ENCODE measurements at places on chromosomes 1 and 21.

- DNase-seq = no peak
These were observed 31.1 kb downstream of the CD55 start for GRCh38 chr1:207352554-207352953.

DNA sequence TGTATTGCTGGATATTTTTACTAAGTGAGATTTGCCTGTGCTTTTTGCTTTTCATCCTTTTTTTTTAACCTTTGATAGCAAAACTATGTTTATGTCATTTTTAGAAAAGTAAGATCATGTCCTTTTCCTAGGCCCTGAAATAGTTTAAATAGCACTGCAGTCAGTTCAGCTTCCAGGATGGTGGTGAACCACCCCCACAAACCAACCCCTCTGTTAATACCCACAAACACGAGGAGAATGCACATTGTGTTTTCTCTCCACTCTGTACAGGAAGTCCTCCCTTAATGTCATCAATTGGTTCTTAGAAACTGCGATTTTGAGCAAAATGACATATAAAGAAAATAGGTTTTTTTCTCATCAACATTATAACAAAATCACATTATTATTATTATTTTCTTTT, 117.7 kb upstream of the DSCAM start:
- no peak for DNase-seq

- no peak for DNase-seq
These were observed 222.4 kb downstream of the LRRC40 start for GRCh38 chr1:69982992-69983391.

DNA sequence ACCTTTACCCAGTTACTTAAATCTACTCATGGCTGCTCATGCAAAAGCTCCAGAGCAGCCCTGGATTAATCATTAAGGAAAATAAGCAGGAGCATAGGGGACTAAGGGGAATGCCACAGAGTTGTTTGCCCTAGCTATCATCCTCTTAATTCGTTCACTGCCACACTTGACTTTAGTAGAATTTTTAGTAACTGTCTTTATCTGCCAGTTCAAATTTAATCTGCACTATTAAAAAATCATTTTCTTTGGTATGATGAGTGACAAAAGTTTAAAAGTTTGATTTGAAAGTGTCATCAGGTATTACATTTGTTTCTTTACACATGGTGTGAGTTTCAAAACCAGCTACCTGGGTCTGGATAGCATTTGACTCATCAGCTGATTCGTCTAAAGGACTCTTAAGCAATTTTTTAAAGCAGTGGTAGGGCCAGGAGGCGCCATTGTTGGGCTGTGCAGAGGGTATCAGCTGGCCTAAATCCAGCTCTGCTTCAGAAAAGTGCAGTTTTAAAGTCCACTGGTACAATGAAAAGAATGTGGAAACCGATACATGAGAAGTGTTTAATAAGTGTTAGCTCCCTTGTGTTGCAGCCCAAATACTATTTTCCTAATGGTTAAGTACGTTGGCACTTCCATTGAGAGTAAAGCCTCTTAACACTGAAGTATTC, 69.9 kb upstream of the DR1 start:
- no peak for DNase-seq

GRCh38 chr1:181459067-181459466, 24.2 kb upstream of the CACNA1E start:
- no peak for DNase-seq

GRCh38 chr1:53449693-53450092, 9.5 kb upstream of the DMRTB1 start:
- DNase-seq = no peak

- DNase-seq = no peak
These were observed 168.8 kb downstream of the GALNT2 start for GRCh38 chr1:230235876-230236275.
